ENCODE measurements at places on chromosomes 5 and 9.

GRCh38 chr9:131704141-131704983, 35.5 kb downstream of the RAPGEF1 start:
- DNase-seq = no peak

DNA sequence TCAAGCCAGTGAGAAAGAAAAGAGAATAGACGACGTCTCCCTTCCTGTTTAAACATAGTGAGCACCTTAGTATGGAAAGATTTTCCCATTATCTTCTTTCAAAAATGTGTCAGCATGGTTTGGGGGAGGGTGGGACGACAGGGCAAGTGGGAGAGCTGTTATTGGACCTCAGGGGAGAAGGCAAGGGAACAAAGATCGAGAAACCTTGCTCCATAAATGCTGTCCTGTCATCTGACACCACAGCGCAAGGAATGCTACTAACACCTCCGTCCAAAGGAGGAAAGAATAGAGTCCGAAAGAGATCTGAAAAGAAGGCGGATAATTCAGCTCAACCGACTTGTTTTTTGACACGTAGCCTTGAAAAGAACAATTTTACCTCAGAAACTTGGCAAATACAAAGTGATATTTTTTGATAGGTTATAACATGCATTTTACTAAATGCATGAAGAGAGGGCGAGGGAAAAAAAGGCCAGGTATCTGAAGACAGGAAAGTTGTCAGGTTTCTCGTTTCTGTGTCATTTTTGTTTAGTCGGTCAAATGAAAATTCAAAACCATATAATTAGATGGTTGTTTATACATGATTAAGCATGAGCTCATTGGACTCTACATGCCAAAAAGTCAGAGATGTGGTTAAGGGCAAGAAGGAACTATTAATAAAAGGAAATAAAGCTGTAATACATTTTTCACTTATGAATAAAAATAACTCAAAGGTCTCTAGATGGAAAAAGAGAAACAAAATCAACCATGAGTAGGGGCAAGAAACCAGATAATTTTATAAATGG, 155.7 kb downstream of the GLIS3 start:
- DNase-seq = no peak

DNA sequence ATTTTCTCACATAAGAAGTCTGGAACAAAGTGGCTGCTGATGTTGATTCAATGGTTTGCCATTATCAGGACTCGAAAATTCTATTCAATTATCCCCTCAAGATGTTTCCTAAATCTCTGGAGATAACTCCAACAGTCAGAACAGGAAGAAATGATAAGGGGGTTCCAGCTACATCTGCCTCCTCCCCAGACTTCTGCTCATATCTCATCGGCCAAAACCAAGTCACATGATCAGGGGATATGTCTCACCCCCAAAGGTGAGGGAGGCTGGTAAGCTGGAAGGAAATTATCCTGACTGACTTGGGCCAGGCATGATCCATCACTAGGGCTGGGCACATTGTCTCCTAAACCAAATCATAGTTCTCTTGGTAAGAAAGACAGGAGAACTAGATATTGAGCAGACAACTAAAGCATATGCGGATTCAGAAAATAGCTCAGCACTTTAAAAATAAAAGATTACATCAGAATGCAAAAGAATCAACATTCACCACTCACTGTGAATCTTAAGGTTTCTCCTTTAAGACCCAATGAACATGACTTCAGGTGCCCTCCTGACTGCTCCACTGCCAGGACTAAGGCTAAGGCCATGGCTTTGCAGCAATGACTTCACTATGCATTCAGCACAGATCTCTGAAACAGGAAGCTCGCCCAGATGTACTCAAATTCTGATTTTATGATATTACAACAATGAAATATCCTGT, 306.3 kb downstream of the ENC1 start:
- DNase-seq = no peak

- DNase-seq = no peak
Measured at GRCh38 chr9:71908825-71909224, 2.2 kb downstream of the ABHD17B start.

DNA sequence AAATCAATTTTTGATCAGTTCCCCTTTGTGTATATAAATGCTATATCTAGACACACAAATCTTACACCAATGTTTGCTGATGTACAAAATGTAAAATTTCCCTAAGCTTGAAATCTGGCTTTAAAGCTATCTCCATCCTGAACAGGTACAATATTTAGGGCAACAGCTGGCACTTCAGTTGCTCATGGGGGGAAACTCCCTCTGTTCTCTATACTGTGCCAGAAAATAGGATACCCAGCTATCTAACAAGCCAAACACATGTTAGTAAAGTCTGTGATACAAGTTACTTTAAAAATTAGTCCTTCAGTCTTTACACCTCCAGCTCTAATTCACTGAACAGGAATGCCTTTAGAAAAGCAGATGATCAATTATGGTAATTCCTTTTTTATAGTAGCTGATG, 191.8 kb downstream of the SLF1 start:
- DNase-seq = no peak

- no peak for DNase-seq
Measured at GRCh38 chr9:72205513-72205912, 56.3 kb downstream of the GDA start.

DNA sequence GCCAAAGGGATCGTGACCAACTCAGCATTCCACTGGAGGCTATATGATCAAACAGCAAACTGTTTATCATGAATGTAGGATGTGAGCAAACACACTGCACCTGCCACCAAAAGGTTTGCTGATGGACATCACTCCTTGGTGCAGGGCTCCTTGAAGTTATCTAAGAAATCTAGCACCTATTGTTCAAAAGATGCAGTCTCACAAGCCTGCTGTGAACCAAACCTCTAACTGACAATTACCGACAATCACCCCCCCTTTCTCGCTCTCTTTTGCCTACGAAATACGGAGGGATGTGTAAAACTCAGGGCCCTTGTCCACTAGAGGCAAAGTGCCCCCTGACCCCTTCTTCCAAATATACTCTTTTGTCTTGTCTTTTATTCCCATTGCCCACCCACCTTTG, 2.5 kb upstream of the CLTA start:
- DNase-seq = no peak

DNA sequence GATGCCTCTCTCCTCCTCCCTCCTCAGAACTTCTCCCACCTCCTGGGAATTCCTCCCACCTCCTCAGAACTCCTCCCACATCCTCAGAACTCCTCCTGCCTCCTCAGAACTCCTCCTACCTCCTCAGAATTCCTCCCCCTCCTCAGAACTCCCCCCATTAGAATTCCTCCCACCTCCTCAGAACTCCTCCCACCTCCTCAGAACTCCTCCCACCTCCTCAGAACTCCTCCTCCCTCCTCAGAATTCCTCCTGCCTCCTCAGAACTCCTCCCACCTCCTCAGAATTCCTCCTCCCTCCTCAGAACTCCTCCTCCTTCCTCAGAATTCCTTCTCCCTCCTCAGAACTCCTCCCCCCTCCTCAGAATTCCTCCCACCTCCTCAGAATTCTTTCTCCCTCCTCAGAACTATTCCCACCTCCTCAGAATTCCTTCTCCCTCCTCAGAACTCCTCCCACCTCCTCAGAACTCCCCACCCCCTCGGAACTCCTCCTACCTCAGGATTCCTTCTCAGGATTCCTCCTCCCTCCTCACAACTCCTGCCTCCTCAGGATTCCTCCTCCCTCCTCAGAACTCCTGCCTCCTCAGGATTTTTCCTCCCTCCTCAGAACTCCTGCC, 23.9 kb downstream of the SLC46A2 start:
- no peak for DNase-seq

GRCh38 chr9:95772320-95773052, 103.0 kb upstream of the ERCC6L2 start:
- no peak for DNase-seq

DNA sequence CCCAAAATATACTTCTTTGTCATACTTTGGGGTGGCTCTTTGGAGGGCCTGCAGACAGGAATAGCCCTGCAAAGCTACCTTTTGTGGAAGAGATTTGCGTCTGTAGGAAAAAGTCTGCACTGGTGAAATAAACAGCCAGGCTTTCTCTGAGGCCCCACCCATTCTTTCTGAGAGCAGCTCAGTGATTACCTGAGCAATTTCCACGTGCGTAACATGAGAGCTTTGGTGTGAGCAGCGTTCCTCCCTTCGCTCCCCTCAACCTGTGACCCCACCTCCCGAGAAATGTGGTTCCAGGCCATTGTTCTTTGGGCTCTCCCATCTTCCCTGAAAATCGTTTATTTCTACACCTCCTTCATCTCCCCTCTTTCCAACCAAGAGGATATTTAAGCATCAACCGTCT, 23.8 kb upstream of the FBP1 start:
- DNase-seq = no peak

GRCh38 chr5:87850843-87851242, 417.8 kb downstream of the TMEM161B start:
- no peak for DNase-seq

DNA sequence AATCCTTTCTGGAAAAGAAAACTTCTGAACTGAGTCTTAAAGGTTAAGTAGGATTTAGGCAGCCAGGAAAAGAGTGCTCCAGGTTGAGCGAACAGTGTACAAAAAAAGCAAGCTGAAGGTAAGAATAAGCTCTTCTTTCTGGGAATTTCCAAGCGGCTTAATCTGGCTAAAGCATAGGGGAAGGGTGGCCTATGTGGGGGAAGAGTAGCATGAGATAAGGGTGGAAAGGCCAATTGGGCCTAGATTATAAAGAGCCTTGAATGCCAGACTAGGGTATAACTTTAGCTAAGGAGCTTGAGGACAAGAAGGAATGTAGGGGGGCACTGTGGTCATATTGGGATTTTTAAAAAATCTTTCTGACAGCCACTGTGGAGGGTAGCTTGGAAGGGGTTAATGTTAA, 37.3 kb upstream of the NR5A1 start:
- DNase-seq = no peak

DNA sequence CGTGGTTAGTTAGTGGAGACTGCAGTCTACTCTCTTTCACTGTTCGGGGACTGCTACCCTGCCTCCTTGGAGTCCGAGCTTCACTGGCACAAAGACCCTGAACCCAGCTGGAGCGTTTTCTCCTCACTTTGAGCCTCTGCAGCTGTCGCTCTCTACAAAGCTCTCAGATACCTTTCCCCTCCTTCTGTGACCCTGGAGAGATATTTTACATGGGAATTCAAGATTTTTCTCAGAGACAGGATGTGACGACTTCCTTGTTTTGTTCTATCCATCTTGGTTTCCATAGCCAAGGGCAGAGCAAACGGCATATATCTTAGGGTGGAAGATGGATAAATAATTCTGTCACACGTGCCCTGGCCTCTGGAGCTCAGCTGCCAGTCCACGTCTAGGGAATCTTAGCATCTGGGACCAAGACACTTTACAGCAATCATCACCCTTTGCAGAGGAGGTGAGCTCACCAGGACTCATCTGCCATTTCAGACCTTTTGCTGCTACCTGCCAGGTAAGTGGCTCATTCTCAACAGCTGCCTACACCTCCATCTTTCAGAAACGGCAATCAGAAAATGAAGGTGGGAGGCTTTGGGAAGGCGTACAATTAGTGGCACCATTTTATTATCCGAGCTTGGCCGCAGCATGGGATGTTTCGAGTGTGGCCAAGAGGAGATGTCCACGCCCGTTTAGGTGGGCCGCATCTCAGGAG, at the start of gene BTNL9:
Gene BTNL9, plus strand, starts transcription at position 336 of the 700 bp plus-strand sequence. CDS start 5,224 bp downstream, outside the sequence.
- DNase-seq = no peak

Measured in NCI-H187 (cell line).